ENCODE measurements at places on chromosomes 4 and X.

DNA sequence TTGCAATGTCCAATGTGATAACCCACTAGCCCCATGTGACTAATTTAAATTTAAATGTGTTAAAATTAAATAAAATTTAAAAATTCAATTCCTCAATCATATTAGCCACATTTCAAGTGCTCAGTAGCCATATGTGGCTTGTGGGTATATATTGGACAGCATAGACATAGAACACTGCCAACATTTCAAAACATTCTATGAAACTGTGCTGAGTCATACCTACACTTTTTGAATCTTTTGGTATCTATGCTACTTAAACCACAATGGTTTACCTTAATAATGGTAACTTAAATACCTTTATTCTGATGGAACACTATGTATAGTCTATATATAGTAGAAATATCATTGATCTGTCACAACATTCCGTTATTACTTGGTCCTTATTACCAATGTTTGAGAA lies 223.4 kb upstream of the ATOH1 start:
- DNase-seq = no peak

- no peak for DNase-seq
Measured at GRCh38 chrX:19640693-19641374, 125.5 kb upstream of the MAP3K15 start.

- no peak for DNase-seq
Measured at GRCh38 chr4:499567-499966, 557 bp downstream of the PIGG start.

DNA sequence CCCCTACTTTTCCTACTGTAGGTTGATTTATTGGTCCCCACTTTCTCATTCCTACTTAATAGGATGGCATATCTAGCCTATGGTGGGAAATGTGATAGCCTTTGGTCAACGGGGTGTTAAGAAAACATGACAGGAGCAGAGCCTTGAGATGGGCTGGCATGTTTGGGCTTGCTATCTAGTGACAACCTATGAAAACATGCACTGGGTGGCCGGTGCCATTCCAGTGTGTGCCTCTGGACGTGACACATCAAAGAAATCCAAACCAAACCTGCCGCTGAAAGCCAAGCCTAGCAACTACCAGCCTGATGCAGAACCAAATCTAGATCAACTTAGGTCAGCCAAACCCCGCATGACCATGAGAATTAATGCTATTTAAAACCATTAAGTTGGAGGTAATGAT lies 317.6 kb downstream of the DMD start:
- DNase-seq = no peak

DNA sequence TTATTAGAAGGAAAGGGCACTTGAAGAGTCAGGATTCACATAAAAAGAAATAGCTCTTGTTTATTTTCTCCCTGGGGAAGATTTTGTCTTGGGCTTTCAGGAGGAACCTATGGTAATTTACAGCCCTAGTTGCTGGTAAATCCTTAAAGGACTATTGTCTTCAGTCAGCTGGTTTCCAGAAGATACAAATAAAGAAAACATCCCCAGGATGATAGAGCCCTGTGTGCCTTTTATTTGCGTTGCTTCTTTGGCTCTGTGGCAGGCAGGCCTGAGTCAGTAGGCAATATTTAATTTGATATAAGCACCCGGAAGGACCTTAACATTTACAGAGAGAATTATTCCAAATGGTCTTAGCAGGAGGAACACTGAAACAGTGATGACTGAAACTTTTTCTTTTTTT lies 131.0 kb upstream of the SLC34A2 start:
- no peak for DNase-seq

All from stimulated activated CD4-positive, alpha-beta T cell treated with anti-CD3 and anti-CD28 coated beads, TNF-alpha, amount 100 ng/mL, for 48 hours (primary cell).